Stimulated activated CD4-positive, alpha-beta T cell treated with anti-CD3 and anti-CD28 coated beads, Interleukin-4, amount 100 ng/mL, for 24 hours (primary cell): ENCODE measurements at places on chromosomes 16 and 17.
A peak's percentile ranks its signal among the peaks of the same experiment; 100 is the strongest.

GRCh38 chr16:75342308-75342811 is 90.9 kb upstream of the BCAR1 start:
- no peak for DNase-seq

- no peak for DNase-seq
These were observed 10.7 kb downstream of the EPOP start for GRCh38 chr17:38663964-38664644.

DNA sequence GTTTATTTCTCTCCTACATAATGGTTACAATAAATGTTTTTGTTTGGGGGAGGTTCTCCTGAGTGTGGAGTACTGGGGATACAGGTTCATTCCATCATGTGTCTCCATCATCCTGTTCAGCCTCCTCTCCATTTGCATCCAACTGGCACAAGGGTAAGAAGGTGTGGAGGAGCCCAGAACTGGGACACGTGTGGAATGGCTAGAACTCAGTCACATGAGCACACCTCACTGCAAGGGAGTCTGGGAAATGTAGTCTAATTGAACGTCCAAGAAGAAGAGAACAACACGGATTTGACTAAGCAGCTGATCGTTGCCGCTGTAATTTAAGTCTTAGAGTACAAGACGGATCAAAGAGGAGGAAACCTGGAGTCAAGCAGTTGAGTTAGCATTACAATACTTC is 6.1 kb downstream of the OR1A1 start:
- no peak for DNase-seq

DNA sequence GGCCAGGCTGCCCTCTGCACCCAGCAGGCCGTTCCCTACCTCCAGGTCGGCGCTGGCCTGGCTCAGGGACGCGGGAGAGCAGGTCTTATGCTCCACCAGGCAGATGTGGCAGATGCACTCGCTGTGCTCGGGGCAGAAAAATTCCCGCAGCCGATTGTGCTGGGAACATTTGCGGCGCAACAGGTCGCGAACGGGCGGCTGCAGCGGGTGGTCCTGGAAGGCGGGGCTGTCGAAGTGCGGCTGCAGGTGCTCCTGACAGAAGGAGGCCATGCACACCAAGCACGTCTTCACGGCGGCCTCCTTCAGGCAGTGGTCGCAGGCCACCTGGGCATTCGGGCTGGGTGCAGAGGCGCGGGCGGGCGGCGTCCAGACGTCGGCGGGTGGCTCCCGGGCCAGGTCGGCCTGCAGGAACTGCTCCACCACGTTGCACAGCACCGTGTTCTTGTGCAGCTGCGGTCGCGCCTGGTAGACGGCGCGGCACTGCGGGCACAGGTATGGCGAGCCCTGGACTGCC is 439 bp downstream of the TRIM25 start:
- DNase-seq, result peak; percentile 22

DNA sequence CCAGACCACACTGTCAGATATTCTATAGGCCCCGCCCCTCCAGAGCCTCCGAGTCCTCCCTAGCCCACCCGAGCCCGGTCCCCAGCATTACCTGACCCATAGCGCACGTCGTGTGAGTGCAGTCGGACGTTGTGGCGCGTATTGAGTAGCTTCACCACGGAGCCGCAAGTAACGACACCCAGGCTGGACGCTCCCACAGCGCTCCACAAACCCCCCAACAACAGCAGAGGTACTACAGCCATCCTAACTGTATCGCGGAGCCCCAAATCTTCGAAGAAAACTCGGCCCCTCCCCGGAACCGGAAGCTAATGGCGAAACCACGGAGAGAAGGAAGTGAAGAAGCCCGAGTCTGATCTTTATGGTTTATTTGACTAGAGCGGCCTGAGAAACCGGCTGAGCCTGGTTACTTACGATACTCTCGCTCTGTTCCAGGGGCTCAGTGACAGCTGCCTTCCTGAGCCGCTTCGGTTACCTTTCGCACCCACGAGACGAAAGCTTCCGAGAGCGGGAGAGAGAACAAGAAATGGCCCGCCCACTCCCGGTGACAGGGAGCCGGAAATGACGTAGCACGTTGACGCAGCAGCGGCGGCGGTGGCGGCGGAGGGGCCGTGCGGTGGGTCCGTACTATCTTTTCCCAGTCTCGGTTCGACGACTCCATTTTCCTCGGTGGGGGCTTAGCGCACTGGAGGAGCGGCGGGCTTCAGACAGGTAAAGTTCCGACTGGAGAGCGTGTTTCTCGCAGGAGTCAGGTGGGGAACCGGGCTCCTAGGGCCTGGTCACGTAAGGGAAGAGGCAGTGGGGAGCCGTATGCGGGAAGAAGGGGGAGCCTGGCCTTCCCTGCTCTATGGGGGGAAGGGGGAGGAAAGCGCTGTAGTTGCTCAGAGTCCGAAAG is at the start of the genes SDF2 and SUPT6H:
Gene SDF2, minus strand, starts transcription at position 272 of the 892 bp plus-strand sequence. Its CDS starts 30 bp downstream, at position 242.
Gene SUPT6H, plus strand, starts transcription at position 571 of the 892 bp plus-strand sequence. CDS start 11,197 bp downstream, outside the sequence.
- peak; percentile 96 for DNase-seq

DNA sequence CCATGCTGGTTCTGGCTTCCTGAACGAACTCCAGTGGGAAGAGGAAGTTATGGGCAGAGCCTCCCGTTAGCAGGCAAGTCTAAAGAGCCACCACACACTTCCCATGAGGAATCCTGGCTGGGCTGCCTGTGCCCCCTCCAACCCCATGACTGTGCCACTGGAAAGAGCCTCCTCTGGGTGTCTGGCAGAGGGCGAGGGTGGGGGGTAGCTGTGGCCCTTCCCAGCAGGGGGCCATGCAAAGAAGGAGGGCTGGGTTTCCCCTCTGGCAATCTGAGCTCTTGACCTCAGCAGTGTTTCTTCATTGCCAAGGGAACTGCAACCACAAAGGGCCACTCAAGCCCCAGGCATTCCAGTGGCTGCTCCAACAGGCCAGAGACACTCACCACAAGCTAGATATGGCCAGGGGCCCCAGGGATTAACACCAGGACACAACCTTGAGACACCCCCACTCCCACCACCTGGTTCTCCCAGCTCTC is 1.7 kb upstream of the RRAD start:
- no peak for DNase-seq

DNA sequence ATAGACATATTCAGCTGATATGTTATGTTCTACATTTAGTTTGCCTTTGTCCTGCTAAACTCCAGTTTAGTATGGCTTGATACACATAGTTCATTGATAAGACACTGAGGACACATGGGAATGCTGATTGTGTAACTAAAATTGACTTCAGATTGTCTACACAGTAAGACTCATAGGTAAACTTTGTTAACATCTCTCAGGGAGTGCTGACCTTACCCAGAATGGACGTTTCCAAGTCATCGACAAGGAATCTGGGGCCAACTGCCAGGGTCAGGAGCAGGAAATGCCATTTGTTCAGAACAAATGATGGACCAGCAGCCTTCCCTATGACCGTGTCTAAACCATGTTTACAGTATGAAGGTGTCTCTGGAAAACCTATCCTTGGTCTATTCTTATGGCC is 58.7 kb downstream of the DYNLRB2 start:
- DNase-seq, result no peak

DNA sequence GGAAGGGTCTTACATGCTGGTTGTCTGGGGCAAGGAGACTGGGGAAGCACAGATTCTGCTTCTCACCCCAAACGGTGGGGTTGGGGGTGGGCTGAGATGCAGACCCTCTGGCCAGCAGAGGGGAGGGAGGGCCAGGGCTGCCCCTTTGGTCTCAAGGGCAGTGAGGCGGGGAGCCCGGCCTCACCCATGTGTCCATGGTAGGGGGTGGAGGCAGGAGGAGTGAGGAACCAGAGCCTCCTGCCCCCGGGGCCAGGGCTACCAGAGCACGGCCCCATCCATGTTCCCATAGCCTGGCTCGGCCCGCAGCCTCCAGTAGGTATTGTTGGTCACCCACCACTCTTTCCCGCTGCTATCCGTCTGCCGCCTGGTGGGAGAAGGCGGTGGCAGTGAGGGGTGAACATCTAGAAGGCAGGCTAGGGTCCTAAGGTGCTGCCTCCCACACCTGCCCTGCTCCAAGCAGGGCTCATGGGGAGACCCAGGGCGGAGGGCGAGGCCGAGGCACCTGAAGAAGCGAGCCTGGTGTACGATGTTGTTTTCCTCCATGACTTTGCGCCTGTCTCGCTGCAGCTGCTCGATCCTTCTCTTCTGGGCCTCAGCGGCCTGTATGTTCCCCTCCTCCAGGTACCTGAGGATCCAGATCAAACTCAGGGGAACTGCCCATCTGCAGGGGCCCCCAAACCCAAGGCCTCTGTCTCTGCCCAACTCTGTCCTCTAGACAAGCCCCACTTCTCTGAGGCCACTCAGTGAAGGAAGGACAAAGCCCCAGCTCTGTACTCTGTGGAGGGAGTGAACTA is 13.4 kb downstream of the OSBPL7 start:
- DNase-seq, result no peak

- DNase-seq, result no peak
These were observed 100.2 kb downstream of the SYCE1L start for GRCh38 chr16:77299395-77299794.

GRCh38 chr17:36791942-36792475 is 145.3 kb upstream of the LHX1 start:
- no peak for DNase-seq

DNA sequence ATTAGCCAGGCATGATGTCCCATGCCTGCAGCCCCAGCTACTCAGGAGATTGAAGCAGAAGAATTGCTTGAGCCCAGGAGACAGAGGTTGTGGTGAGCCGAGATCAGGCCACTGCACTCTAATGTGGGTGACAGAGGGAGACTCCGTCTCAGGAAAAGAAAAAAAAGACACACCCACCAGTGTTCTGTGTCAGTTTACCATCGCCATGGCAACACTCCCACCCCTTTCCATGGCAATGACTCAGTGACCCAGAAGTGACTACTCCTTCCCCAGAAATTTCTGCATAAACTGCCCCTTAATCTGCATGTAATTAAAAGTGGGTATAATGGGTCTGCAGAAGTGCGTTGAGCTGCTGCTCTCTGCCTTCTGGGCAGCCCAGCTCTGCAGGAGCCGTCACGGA is 4.0 kb upstream of the ZC3H18 start:
- DNase-seq, result peak; percentile 79

GRCh38 chr17:79412886-79413390 is 197.9 kb downstream of the RBFOX3 start:
- no peak for DNase-seq

DNA sequence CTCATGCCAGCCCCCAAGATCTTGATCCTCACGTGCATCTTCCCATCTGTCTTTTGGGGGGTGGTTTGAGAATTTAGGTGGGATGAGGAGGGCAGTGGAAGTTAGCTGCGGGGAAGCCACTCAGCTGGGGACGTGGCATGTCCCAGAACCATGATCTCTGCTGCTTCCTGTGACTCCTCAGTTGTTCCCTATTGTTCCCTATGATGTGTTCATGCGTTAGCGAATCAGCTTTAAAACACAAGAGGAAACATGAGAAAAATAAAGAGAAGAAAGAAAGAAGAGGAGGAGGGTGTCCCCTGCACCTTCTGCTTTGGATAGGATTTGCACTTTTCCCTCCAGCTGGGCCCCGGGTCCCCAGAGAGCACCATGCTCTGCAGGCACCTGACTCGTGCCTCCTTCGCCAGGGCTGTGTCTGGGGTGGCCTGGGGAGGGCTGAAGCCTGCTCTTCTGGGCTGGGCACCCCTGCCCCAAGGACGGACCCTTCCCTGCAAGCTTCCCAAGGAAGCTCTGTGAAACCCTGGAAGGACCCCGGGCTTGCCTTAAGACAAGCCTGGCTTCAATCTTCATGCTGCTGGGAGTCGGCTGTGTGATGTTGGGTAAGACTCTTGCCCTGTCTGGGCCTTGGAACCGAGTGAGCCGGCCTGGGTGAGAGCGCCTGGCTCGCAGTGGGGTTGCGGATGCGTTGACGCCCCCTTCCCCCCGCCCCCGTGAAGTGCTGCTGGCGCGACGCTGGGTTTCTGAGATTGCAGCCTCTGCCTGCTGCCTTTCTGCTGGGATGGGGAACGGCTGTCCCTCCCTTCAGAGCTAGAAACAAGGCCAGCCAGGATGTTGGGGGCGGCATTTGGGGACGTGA is 62.8 kb upstream of the CIBAR2 start:
- no peak for DNase-seq

- DNase-seq, result no peak
These were observed 94.8 kb upstream of the CBX4 start for GRCh38 chr17:79933863-79934652.

DNA sequence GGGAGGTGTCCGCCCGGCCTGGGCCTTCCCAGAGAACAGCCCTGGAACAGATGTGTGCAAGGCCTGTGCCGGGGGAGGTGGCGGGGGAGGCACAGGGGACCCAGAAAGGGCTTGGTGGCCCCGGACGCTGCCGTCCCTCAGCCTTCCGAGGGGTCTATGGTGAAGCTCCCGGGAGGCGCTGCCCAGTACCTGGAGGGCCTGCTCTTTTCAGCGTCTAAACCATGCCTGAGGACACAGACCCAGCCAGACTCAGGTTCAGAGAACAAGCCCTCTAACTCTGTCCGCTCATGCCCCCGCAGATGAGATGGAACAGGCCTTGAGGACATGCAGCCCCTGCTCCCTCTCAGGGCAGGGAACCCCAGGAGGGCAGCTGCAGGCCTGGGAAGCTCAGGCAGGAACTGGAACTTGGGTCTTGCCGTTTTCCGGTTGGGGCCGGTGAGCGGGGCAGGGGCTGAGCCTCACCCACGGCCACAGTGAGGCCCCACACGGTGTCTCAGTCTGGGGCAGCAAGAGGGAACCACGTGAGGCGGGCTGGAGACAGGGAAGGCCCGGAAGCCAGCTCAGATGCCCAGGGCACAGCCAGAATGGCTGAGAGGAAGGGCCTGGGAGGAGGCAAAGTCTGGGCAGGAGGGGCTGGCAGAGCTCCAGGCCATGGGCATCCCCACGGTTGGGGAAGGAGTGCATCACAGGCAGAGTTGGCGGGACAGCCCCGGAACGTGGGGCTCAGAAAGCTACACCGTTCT is 12.5 kb downstream of the SLC16A3 start:
- DNase-seq, result peak; percentile 57

DNA sequence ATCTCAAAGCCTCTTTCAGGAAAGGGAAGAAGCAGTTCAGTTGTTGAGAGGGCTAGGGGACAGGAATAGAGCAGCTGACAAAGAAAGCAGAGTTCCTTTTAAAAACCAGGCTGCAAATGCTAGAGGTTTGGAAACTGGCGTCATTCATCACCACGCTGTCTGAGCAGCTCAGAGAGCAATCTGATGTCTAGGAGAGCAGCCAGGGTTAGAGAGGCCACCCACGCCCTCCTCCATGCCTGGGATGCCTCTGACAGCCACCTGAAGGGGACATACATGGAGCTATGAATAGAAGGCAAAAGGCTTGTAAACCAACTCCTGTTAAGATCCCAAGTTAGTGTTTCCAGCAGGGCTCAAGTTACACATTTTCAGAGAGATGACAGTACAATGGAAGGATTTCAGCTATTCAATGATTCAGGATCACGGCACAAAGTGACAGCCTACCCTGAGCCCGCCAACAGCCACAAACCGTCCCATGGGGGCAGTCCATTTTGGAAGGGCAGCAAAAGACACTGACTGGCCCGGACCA is 12.4 kb downstream of the RAB5C start:
- no peak for DNase-seq
